Naive thymus-derived CD8-positive, alpha-beta T cell (primary cell): ENCODE measurements at places on chromosomes 5 and 9. TPM values are rescaled to one million over a fixed set of nuclear protein-coding genes. Genes with fewer than 3 reads are reported as not detected.

- DNase-seq = no peak
- H3K27ac ChIP-seq = no peak overlapping the region
- H3K4me3 ChIP-seq = no peak overlapping the region
- H3K27me3 ChIP-seq = no peaks in the 10 kb centered on the region
Observed at GRCh38 chr9:130104491-130105193, 50.9 kb downstream of the GPR107 start.

- no peak overlapping the region for H3K27ac ChIP-seq
- H3K27me3 ChIP-seq = no peaks in the 10 kb centered on the region
- no peak overlapping the region for H3K4me3 ChIP-seq
- H3K36me3 ChIP-seq = no peaks in the 10 kb centered on the region
Observed at GRCh38 chr5:145587710-145588109, 247.4 kb downstream of the PRELID2 start.

GRCh38 chr5:9622971-9623421 is 7.2 kb downstream of the TAS2R1 start:
- H3K27me3 ChIP-seq = no peaks in the 10 kb centered on the region
- no peak overlapping the region for H3K27ac ChIP-seq
- H3K4me3 ChIP-seq = no peak overlapping the region
- H3K4me1 ChIP-seq = no peaks in the 10 kb centered on the region

DNA sequence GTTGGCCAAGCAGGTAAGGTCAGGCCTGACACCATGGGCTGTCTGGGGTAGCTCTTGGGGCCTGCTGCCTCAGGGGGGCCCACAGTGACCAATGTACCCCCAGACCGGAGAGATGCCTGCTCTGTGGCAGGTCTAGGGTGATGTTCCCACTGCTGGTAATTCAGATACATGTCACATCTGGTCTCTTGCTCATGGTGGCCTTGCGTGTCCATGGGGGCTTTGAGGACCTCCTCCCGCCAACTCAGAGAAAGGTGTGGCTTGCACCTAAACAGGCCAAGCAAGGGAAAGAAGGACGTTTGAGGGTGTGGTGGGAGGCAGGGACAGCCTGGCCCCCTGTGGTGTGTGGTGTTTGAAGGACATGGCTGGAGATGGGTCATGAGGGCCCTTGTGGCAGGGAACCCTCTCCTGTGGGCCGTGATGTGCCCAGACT is 75.2 kb downstream of the PHF2 start:
- no peak for DNase-seq
- H3K4me1 ChIP-seq = peaks cover 6% of the 10 kb centered on the region
- peaks cover 12% of the 10 kb centered on the region for H3K36me3 ChIP-seq
- H3K27me3 ChIP-seq = no peaks in the 10 kb centered on the region
- no peak overlapping the region for H3K27ac ChIP-seq

DNA sequence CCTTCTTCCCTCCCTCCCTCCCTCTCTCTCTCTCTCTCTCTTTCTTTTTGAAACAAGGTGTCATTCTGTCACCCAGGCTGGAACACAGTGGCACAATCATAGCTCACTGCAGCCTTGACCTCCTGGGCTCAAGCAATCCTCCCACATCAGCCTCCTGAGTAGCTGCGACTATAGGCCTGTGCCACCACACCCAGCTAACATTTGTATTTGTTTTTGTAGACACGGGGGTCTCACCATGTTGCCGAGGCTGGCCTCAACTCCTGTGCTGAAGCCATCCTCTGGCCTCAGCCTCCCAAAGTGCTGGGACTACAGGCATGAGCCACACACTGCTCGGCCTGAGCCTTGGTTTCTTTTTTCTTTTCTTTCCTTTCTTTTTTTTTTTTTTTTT is 45.8 kb downstream of the PLPP7 start:
- no peak overlapping the region for H3K27ac ChIP-seq
- H3K4me3 ChIP-seq = no peak overlapping the region
- peaks cover 4% of the 10 kb centered on the region for H3K4me1 ChIP-seq
- H3K36me3 ChIP-seq = no peaks in the 10 kb centered on the region
- no peak for DNase-seq

- H3K36me3 ChIP-seq = no peaks in the 10 kb centered on the region
- no peak overlapping the region for H3K27ac ChIP-seq
- H3K27me3 ChIP-seq = no peaks in the 10 kb centered on the region
- no peak overlapping the region for H3K4me3 ChIP-seq
- H3K4me1 ChIP-seq = peaks cover under 1% of the 10 kb centered on the region
Observed at GRCh38 chr5:44881266-44881665, 72.5 kb downstream of the MRPS30 start.

RANBP6 gene
- total RNA-seq = 36.5 TPM

SPINK1 gene
- not detected for total RNA-seq

PALM2AKAP2 gene
- not detected for total RNA-seq

- H3K4me1 ChIP-seq = no peaks in the 10 kb centered on the region
- H3K4me3 ChIP-seq = no peak overlapping the region
- DNase-seq = no peak
- H3K27me3 ChIP-seq = peaks cover 4% of the 10 kb centered on the region
- H3K27ac ChIP-seq = no peak overlapping the region
Observed at GRCh38 chr5:14193496-14193895, 50.4 kb downstream of the TRIO start.

DNA sequence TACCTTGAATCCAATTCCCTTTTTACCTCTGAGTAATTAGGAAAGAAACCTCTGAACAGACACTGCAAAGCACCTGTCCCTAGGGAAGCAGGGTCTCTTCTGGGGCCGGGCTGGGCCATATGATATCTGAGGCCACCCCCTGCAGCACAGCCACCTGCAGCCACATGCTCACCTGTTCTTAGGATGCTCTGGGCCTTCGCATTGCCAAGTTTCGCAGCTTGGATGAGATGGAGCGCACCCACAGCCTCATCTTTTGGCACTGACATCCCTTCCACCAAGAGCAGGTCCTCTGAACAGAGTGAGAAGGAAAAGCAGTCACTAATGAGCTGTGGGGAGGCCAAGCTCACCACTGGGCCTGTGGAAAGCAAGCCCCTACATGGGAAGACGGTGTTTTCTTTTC is 27.3 kb downstream of the CLTA start:
- peaks cover 35% of the 10 kb centered on the region for H3K4me1 ChIP-seq
- peak overlapping the region; percentile 66 for H3K27ac ChIP-seq
- H3K27me3 ChIP-seq = no peaks in the 10 kb centered on the region
- DNase-seq = no peak
- H3K4me3 ChIP-seq = no peak overlapping the region

- H3K4me3 ChIP-seq = no peak overlapping the region
- no peak overlapping the region for H3K27ac ChIP-seq
- H3K36me3 ChIP-seq = peaks cover 10% of the 10 kb centered on the region
- no peaks in the 10 kb centered on the region for H3K27me3 ChIP-seq
- DNase-seq = no peak
Observed at GRCh38 chr5:122937914-122938313, 92.5 kb downstream of the SNX24 start.

DNA sequence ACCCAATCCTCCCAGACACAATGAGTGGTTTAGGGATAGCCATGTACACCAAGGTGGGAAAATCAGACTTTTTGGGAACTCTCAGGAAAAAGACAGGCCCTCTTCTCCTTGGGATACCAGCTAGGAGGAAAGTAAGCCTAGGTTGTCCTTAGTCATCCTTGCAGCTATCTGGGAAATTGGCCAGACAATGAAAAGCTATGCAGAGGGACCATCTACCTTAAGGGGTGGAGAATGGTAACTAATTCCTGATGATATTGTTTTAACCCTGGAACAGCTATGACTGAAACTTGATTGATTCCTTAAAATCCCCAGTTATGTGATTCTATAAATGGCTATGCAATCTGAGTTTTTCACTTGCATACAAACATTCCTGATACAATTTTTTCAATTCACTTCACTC is 88.9 kb upstream of the BNC2 start:
- H3K36me3 ChIP-seq = no peaks in the 10 kb centered on the region
- no peaks in the 10 kb centered on the region for H3K4me1 ChIP-seq
- DNase-seq = no peak
- H3K27ac ChIP-seq = no peak overlapping the region
- H3K27me3 ChIP-seq = no peaks in the 10 kb centered on the region
